ENCODE measurements at places on chromosomes 16 and 17.

DNA sequence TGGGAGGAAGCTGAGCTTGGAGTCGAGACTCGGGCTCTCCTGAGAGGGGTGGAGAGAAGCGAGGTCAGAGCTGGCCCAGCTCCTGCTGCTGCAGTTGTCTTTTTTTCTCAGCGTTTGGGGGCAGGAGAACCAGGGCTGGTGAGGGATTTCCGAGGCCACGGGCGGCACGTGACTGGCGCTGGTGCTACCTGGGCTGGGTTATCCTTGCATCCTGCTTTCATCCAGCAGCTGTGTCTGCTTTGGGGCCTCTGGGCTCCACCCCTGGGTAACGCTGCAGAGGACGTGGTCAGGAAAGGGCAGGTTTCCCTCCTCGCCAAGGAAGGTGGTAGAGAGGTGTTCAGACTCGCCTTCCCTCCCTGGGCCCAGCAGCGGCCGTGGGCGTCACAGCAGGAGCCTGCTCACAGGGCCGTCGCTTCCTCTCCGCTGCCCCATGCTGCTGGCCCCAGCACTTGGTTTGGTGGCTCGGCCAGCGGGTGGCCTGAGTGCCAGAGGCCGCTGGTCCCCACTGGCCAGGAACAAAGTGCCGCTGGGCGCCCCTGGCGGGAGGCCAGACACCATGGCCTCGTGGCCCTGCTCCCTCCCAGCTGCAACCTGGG, 22.5 kb downstream of the GSE1 start:
- no peak for DNase-seq

DNA sequence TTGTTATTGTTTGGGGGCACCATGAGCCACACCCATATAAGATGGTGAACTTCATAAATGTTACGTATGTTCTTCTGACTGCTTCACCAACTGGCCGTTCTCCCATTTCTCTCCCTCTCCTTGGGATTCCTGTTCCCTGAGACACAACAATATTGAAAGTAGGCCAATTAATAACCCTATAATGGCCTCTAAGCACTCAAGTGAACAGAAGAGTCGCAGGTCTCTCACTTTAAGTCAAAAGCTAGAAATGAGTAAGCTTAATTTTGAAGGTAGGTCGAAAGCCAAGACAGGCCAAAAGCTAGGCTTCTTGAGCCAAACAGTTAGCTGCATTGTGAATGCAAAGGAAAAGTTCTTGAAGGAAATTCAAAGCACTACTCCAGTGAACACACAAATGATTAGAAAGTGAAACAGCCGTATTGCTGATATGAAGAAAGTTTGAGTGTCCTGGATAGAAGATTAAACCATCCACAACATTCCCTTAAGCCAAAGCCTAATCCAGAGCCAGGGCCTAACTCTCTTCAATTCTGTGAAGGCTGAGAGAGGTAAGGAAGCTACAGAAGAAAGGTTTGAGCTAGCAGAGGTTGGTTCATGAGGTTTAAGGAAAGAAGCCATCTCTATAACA, 25.8 kb downstream of the HLF start:
- no peak for DNase-seq

DNA sequence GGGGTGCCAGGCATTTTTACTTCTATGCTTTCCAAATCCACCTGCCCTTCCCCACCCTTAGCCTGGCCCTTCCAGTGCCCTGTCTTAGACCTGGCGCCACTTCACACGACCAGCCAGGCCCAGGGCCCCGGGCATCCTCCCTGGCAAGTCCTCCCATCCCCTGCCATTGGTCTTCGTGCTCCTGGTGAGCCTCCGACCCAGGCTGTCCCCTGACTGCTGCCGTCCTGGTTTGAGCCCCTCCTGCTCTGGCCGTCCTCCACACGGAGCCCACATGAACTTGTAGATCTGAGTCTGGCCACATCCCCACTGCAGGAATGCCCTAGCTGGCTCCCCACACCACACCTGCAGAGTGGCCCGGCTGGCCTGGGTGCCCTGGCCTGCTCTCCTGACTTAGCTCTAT, 44.0 kb downstream of the PRMT7 start:
- no peak for DNase-seq

DNA sequence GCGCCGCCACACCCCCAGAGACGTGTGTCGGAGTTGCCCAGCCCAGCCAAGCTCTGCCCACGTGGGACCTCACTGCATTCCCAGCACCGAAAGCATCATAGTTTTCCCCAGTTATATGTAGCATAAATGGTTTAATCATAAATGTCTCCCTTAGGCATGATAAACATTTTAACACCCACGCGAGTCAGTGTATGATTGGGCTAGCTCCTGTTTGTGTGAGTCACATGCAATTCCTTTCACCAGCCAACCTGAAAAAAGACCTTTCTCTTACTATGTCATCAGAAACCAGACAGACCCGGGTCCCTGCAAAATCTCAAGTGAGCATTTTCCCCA, 9.2 kb downstream of the TAF1C start:
- DNase-seq, result no peak

DNA sequence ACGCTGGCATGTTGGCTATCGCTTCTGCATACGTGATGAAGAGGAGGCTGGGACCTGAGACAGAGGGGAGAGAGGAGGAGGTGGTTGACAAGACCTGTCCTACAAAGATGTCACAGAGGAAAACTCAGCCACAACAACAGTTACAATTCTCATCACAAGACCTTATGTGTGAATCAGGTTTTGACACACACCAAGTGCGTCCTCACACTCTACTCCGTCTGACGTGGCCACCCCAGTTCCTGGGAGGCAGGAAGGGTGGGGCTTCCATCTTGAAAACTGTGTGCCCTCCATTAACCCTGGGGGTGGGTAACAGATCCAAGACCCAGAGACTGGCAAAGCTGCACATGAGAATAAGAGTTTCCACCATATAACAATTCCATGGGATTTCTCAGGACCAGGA, 24.1 kb downstream of the SLC6A4 start:
- DNase-seq, result no peak

GRCh38 chr17:4492721-4493561, 5.7 kb upstream of the SPNS2 start:
- no peak for DNase-seq

GRCh38 chr16:79001156-79001967, 599.2 kb downstream of the MAF start:
- no peak for DNase-seq

GRCh38 chr17:46044989-46045388, 45.9 kb downstream of the STH start:
- no peak for DNase-seq

DNA sequence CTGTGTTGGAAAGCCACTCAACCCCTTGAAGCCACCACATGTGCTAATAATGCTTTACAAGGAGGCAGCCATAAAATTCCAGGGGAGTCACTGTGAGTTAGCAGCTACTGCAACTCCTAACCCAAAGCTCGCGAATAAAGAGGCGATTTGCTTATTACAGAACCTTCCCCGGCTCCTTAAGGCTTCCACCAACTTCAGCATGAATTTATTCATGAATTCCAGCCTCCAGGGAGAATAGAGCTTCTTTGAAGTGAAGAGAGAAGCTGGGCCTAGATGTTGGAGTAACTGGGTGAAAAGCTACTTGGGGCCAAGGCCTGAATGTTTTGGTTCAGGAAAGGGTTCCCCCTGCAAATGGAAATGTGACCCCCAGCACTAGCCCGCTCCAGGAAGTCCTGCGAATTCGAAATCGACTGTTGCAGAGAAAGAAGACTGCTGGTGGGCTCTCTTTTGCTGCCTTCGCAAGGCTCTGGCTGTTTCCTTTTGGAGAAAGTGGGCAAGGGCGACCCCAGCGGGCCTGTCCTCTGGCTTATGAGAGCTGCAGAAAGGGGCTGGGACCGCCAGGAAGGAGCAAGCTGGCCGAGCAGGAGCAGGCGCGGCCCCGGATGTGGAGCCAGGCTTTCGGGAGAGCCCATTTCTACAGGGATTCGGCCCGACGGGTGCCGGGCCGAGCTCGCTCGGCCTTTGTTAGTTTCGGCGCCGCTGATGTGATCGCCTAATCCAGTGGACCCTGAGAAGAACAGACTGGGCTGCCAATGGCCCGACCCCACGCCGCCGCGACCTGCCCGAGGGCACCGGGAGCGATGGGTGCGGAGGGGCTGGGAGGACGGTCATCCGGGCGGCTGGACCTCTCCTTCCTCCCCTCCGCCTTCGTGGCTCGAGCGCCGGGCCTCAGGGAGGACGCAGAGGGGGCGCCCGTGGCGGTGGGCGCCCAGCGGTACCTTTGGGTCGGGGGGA, 7.6 kb downstream of the CBX8 start:
- DNase-seq, result no peak

GRCh38 chr16:84725481-84726078, 25.8 kb downstream of the USP10 start:
- no peak for DNase-seq

DNA sequence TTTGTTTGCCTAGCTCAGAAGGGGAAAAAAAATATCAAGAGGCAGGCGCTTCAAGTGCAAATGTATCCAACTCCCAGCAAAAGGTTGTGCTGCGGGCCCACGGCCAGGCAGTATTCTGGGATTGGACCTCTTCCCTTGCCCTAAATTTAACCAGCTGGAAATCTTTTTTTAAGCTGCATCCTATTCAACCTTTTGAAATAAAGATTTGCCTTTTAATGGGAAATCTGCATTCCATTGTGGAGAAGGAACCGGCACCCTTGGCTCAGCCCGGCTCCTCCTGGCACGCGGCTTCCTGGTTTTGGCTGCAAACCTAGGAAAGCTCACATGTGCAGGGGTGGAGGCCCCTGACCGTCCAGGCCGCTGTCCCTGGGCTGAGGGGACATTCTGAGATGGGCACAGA, 38.8 kb upstream of the ENPP7 start:
- DNase-seq, result no peak
